ENCODE measurements at places on chromosomes 3 and 15.
A peak's percentile ranks its signal among the peaks of the same experiment; 100 is the strongest.

DNA sequence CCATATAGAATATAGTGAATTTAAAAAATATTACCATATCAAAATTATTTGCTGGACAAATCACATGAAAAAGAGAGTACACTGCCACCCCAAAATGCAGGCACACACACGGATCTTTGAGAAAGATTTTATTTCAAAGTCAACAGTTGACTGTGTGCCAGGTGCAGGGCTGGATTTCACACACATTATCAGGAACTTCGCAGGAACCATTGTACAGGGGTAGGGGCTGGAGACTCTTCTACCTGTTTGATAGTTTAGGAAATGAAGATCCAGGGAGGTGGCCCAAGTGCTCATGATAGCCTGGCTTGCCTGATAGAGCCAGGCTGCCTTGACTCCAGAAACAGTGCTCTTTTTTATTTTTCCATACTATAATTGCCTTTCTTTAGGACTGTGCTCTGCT lies 54.2 kb downstream of the IL1RAP start:
- DNase-seq, result no peak

GRCh38 chr3:178480274-178480673 lies 56.0 kb upstream of the KCNMB2 start:
- DNase-seq, result no peak

DNA sequence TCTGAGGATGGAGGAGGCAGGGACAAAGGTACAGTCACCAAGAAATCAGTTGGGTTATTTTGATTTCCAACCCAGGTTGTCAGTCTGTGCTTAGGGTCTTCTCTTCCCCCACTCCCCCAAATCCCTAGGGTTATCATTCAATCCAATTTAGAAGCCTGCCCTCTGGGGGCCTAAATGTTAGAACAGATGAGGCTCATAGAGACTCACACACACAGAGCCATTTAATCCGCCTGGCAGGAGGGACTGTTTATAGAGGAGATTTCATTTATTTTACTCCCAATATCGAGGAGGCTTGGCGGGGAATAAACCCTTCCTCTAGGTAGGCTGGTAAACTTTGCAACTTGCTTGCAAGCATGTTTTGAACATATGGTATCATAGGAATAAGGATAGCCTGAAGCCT lies 52.8 kb downstream of the RHCG start:
- DNase-seq, result no peak

DNA sequence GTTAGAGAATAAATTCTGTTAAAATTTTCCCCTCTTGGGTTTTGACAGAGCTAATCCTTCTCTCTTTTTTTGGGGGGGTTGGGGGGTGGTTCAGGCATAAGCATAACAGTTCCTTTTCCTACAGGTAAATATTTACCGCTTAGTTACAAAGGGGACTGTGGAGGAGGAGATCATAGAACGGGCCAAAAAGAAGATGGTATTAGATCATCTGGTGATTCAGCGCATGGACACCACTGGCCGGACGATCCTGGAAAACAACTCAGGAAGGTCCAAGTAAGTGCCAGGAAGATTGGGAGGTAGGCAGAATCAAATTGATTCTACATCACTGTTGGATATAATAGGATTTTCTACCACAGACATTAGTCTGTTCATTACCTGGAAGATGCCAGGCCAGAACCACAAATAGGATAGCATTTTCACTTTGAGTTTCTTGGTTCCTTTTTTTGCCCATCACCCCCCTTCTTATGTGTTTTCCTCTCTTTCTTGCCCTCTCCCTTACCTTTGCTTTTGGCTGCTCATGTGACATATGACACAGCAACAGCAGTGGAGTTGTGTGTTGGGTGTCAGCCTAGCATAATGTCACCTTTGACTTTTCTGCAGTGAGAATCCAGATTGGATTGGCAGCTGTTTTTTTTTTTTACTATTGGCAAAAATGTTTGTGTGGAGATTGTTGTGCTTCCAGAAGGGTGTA lies 79.0 kb downstream of the CHD2 start:
- no peak for DNase-seq

DNA sequence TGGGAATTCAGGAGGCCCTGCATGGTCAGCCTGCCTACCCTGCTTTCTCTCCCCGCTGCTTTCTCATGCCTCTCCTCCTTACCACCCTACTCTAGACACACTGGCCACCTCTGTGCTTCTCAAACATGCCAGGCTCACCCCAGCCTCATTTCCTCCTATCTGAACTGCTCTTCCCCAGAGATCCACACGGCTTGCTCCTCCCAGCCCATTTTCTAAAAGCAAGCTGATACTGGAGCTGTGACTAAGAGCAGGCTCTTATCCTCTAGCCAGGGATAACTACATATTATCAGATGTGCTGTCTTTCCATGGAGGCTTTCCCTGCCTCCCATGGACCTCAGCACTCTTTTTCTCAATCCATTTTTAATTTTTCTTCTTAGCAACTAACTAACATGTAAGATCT lies 85.9 kb downstream of the BOC start:
- no peak for DNase-seq

GRCh38 chr3:169771497-169772304 lies 1.5 kb upstream of the MYNN start:
- peak; percentile 93 for DNase-seq

GRCh38 chr3:24506966-24507775 lies 12.5 kb upstream of the THRB start:
- DNase-seq, result no peak
